ENCODE measurements at places on chromosomes 6 and 20.

DNA sequence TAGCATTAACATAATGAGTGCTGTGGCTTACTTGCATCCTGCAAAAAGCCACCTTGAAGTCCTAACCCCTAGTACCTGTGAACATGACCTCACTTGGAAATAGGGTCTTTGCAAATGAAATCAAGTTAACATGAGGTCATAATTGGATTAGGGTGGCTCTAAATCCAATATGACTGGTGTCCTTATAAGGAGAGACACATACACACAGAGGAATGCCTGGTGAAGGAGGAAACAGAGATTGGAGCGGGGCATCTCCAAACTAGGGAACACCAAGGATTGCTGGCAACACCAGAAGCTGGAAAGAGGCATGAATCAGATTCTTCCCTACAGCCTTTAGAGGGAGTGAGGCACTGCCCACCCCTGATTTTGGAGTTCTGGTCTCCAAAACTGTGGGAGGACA, 17.6 kb upstream of the RPS6KA2 start:
- no peak for DNase-seq

DNA sequence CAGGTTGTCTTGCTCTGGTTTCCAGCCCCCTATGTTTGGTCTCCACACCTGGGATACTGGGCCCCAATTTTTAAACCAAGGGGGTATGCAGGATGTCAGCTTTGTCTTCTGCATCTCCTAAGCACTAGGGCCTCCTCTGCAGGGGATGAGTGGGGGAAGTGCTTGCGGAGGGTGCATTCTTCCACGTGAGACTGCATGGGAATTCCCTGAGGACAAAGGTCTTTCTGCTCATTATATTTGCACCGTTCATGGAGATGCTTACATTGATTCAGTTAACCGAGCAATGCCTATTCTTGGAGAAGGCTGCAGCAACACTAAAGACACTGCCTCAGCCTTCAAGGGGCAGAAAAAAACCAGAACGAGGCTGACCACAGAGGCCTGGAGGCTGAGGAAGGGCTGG, 45.4 kb downstream of the RAB44 start:
- DNase-seq, result no peak

GRCh38 chr20:42641886-42642285, 547.8 kb downstream of the PTPRT start:
- no peak for DNase-seq

- DNase-seq, result peak; percentile 26
Observed at GRCh38 chr20:10672624-10673127, 1.1 kb downstream of the JAG1 start.

GRCh38 chr6:21587961-21588480, 5.5 kb upstream of the SOX4 start:
- DNase-seq, result peak; percentile 22

- no peak for DNase-seq
Observed at GRCh38 chr20:10769700-10770099, 95.9 kb upstream of the JAG1 start.

- DNase-seq, result no peak
Observed at GRCh38 chr20:41604002-41604401, 14.2 kb downstream of the CHD6 start.

DNA sequence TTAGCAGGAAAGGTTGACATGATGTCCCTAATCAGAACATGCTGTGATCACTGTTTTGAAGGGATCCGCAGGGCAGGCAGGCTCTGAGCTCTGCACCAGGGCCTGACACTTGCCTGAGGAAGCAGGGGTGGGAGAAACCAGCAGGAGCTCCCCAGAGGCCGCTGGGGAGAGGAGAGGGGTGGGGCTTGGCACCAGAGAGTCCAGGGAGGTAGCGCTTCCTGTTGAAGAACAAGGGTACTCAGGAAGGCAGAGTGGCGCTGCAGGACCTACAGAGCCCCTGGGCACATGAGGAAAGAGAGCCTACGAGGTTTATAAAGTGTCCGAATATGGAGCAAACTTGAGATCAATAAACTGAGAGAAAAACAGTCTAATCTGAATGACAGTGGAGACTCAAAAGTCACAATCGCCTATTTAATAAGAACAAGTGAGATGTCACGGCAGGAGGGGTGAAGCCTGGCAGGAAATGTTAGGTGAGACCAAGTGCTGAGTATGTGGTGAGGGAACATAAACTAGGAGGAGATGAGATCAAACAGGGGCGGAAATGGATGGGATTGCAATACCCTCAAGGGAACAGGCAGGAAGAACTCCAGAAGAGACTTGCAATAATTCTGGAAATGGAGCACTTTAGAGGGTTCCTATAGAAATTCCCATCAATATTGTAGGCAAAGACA, 5.8 kb upstream of the TBXT start:
- no peak for DNase-seq

DNA sequence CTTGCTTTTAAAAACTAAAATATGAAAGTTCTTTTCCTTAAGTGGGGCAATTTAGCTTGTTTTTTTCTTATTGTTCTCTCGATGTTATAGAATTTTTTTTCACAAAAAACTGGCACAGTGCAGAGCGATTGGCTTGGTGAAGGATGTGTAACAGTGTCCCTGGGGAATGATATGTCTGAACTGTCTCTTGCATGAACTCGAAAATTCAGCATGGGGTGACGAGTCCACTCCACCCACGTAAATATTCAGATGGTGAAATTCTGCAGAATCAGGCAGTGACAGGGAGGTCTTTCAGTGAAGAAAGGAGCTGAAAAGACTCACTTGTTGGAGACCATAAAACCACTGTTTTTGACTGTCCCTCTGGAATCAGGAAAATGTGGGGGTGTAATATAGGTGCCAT, 505.3 kb downstream of the MMUT start:
- DNase-seq, result no peak

DNA sequence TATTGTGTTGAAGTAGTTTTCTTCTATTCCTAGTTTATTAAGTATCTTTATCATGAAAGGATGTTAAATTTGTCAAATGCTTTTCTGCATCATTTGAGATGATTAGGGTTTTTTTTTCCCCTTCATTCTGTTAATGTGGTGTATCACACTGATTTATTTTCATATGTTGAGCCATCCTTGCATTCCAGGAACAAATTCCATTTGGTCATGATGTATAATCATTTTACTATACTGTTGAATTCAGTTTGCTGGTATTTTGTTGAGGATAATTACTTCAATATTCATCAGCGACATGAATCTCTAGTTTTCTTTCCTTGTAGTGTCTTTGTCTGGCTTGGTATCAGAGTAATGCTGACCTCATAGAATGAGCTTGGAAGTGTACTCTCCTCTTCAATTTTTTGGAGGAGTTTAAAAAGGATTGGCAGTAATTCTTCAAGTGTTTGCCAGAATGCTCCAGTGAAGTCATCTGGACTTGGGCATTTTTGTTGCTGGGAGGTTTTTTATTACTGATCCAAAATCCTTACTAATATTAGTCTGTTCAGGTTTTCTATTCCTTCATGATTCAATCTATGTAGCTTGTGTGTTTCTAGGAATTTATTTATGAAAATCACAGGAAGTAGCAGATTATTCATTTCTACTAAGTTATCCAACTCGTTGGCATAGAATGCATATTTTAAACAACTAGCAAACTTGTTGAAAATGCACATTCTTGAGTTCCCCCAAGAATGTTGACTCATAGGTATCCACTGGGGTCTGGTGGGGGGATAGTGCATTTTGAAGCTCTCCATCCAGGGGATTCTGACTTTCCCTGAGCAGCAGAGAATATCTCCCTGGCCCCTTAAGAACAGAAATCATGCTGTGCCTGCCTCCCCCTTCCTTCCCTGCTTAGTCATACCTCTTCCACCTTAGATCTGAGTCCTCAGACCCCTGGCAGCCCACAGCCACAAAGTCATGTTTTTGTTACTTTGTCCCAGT, 187.1 kb downstream of the BMP7 start:
- DNase-seq, result no peak

GRCh38 chr20:60658681-60659080, 593.4 kb upstream of the CDH4 start:
- DNase-seq, result no peak

- no peak for DNase-seq
Observed at GRCh38 chr6:16555550-16555949, 205.7 kb downstream of the ATXN1 start.

GRCh38 chr20:63682384-63683139, 13.9 kb upstream of the TNFRSF6B start:
- no peak for DNase-seq

DNA sequence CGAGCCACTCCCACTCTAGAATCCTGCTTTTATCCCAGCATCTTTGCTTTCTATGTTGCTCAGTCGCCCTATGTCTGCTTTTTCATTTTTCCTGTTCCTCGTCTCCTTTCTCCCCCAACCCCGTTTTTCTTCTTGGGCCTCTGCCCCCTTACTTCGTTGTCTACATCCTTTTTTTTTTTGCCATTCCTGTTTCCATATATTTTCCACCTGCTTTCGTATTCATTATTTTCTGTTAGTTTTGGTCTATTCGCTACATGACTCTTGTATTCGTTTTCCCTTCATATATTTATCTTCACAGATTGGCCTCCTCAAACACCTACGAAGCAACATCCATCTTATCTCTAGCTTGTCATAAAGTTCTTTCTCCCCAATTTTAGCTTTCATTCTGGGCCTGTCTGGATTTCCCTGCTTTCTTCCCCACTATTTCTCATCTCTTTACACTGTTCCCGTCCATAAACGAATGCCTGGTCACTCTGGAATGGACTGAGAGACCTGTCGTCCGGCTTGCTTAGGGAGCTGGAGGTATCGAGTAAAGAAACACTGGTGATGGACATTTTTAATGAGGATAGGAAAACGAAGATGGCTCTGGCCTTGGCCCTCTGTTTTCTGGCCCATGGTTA, 915 bp downstream of the PRRC2A start:
- no peak for DNase-seq

DNA sequence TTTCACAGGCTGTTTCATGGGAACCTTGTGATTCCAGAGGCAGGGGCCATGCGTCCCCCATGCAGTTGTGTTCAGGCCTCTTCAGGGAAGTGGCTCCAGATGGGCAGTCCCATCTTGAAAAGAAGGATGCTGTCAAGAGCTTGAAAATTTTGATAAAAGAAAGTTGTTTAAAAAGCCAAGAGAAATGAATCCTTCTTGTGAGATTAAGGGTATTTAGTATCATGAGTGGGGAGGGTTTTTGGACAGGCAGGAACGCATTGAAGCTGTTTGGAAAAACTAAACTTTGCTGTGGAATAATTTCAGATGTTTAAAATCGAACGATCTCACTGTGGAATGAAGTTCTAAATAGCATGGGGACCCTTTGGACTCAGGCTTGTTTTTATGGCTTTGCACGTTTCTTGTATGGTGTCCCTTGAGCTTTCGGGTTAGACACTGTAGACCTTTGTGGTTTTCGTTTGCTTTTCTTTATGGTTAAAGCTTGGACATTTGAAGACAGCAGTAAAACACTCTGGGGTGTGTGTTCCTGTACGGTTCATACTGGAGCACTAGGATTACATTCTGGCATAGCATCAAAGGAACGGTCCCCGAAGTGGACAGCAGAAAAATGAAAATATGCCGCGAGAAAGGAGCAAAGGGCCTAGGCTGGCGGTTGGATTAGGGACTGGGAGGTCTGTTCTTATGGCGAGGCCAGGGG, 18.2 kb downstream of the KIF25 start:
- DNase-seq, result no peak

DNA sequence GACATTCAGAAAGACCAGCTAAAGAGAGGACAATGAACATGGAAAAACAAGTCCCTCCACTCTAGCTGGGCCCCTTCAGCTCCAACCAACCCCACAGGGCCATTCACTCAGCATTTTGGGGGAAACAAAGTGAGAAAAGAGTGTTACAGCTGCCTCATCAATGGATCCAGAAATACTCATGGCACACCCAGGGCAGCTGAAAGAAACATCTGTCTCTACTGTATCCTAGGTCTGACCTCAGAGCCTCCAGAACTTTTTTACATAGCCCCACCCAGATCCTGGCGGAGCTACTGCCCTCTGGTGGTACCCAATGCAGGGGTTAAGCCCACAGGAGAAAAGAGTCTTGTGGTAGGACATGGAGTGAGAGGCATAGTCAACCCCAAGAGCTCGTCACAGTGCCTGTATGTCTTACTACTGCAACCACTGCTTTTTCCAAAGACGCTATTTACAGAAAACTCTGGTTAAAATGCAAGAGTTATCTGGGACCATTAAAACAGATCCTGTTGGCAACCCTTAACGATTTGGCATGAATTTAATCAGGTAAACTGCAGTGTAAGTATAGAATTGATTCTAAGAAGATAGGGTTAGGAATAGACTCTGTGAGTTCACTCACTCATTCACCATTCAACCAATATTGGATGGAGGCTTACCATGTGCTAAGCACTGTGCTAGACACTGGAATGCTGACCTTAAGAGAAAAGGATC, 37.4 kb upstream of the FAM83C start:
- peak; percentile 22 for DNase-seq

DNA sequence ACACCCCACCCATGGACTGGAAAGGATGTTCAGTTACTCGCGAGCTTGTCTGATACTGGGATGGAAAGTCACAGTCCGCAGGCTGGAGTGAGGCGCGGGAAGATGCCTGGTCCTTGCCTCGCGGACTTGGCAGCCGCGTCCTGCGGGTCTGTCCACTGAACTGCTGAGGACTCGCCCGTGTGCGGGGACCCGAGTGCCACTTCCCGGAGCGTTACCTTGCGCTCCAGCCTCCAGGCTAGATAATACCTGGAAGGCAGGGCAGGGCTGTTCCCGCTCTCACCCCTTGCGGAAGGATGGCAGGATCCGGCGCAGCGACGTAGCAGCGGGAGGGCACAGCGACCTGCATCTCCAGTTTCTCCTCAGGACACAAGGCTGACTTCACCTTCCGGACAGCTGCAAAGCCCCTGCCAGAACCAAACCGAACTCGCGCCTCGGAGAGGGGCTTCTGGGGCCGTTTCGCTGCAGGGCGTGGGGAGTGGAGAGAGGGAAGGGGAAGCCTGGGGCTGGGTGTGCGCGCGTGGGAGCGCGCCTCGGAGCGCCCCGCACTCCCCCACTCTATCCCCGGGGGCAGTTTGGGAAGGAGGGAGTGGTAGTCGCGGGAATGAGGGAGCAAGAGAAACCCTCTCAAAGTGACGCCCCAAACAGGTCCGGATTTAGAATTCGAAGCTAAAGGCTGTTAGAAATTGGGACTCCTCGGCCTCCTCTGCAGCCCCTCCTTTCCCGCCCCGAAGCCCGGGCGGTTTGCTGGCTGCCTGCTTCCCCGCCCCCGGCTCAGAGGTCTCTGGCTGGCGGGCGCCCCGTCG, at the start of gene KCNQ5:
KCNQ5 (plus strand) TSS at position 774 of the 803 bp plus-strand sequence.
- DNase-seq, result no peak

- DNase-seq, result no peak
Observed at GRCh38 chr6:43724354-43724753, 36.8 kb upstream of the MRPS18A start.

GRCh38 chr20:9218531-9218961, 149.7 kb downstream of the PLCB4 start:
- DNase-seq, result no peak

DNA sequence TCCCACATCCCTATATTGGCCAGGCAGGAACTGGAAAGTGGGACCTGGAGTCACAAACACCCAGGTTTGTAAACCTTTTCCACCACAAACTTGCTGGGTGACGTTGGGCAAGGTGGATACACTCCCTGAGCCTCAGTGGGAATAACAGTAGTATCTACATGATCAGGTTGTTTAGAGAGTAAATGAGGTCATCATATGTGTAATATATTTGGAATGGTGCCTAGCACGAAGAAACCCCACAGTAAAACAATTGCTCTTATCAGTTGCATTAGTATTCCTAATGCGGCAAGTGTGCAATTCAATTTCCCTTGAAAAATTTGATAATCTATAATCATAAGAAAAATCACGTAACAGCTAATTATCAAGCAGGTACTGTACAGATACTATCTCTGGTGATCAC, 51.9 kb downstream of the HIVEP2 start:
- DNase-seq, result no peak

GRCh38 chr6:129297592-129297991, 412.4 kb downstream of the ARHGAP18 start:
- DNase-seq, result no peak

Data from activated CD8-positive, alpha-beta memory T cell treated with anti-CD3 and anti-CD28 coated beads, Interleukin-2, amount 50 U/mL, for 4 hours (primary cell).